ENCODE measurements at places on chromosomes 5 and 9.

GRCh38 chr5:40394698-40395097 is 285.0 kb upstream of the PTGER4 start:
- no peak for DNase-seq

DNA sequence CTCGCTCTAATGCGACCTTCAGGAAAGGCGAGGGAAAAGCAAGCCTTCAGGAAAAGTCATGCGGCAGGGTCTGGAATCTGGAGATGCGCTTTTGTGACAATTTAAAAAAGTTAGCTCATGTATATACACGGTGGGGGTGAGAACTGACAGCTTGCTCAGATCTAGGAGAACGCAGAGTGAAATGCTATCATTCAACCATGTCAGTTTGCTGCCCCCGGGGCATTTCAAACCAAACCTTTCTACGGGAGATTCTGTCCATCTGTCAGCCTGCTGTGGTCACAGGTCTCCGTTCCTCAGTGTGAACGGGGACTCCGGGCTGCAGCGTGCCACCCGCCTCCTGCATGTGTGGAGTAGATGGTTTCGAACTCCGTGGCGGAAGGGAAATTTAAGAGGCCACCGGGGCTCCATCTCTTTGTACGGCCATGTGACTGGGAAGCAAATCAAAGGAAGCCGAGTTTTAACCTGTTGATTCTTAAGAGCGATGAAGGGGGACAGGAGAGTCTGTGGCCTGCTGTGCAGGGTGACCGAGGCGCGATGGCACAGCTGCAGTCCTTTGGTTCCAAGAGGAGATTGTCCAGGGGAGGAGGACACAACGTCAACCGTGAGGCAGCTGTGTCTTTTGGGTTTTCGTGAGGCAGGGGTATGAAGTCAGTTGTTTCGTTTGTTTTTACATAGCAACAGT is 45.9 kb downstream of the OTULIN start:
- DNase-seq, result no peak

DNA sequence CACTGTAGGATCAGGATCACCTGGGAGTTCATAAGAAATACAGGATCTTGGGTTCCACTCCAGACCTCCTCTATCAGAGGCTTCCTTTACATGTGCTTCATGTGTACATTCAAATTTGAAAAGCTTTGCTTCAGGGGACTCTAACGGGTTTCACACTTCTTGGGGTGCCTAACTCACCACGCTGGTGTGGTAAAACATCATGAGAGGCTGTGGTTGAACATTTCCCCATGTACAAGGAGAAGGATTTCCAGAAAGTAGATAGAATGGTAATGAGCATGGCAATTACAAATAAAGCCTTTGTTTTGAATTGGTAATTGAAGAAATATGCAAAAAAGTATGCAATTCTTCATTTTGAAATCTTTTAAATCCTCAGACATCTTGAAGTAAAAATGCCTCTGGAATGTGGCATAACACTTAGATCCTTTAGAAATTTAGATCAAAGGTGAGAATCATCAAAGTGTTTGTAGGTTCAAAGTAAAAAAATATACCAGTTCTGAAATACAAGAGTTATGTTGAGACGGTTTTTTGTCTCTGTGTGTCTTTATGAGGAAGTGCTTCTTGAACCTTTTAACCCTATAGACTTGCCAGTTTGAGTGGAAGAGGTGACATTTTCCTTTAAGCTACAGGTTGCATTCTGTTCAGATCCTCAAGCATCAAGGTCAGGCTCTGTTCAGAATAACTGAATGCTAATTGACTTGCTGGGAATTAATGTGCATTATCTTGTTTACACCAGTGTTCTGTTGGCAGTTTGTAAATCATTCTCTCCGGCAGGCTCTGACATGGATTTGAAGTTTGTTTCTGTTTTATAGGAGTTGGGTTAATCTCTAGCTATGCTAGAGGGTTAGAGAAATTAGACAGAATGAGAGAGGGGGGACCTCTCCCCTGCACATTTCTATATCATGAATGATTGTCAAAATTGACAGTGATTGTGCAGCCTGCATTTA is 415.3 kb downstream of the MAN2A1 start:
- no peak for DNase-seq

DNA sequence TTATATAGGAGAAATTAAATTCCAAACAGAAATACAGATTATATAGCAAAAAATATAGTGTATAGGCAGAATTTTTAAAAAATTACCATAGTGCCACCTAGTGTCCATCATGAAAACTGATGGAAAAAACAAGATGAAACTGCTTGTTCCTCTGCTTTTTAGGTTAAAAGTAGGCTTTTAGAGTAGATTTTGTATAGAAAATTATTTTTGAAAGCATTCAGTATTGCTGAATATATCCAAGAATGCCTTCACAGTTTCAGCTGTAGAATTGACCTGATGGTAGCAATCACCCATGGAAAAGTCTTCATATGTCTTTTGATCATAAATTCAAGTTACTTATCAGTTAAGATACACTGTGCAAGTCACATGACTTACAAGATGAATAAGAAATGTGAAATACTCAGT is 19.7 kb downstream of the RIOK2 start:
- no peak for DNase-seq

DNA sequence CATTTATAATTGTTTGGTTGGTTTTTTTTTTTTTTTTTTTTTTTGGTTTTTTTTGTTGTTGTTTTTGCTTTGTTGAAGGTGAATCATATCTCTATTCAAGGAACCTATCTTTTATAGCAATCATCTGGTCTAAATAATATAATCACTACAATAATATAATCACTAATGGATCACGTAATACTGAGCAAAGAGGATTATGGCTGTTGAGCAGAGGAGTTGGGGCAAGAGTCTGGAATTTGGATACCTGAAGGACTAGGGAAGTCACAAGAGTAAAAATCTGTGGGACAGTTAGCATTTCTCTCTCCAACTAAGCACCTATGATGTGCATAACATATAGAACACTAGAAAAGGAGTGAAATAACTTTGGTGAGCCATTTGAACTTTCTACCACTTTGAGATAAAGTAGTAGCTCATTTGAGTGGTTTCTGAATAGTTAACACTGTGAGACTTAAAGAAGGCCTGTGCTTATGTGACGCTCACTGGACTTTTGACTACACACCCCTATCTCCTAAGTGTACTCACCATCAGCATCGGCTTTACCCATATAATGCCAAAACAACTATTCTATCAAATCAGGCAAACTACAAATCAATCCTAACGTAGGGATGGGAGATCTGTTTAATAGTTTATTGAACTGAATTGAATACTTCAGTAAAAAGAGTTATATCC is 564.9 kb upstream of the TUSC1 start:
- no peak for DNase-seq

DNA sequence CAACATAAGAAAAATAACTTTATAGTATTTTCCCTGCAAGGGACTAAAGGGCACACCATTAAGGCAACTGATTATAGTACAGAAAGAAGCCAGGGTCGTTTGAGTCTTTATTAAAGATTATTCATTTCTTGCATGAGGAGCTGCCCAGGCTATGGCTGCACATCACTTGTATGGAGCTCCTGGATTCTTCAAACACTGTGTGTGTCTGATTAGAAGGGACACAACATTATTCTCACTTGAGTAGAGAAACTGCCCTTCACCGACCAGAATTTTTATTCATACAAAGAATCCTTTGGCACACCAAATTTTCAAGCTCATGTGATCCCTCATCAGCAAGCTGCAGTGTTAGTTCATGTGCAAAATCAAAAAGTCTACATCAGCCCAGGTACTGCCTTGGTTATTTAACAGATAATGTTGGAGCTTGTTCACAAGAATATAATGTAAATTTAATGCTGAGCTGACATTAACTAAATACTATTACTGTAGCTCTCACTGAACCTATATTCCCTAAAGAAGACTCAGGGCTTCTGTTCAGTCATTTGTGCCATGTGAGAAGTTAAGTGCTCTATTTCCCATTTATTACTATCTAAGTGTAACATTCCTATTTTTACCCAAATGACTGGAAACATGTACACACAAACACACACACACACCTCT is 9.9 kb downstream of the C5orf63 start:
- no peak for DNase-seq

DNA sequence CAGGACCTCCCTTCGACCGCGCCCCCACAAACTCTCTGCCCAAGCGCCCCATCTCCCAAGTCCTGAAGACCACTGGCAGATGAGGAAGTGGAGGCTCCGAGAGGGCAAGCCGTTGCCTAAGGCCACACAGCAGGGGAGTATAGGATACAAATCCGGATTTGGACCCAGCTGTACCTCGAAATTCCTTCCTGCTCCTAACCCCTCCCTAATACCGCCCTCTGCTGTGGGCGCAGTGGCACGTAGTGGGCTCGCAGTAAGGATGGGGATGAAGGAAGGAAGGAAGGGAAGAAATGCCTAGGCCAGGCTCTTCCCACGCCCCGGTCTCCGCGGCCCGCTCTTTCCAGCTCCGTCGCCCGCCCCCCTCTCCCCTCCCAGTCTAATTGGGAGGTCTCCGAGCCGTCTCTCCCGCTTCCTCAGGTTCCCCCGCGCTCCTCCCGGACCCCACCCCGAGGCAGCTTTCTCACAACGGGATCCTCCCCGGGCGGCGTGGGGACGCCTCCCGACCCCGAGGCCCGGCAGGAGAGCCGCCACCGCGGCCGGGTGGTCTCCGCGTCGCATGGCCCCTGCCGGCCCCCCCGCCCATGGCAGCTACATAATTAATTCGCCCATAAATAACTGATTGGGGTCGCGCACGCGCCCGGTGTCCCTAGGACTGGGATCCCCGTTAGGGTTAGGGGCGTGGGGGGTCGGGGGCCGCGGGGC is 138.9 kb downstream of the C9orf50 start:
- no peak for DNase-seq

Measured in caudate nucleus (tissue), 63 donors.